ENCODE measurements at places on chromosomes 11 and 22.

DNA sequence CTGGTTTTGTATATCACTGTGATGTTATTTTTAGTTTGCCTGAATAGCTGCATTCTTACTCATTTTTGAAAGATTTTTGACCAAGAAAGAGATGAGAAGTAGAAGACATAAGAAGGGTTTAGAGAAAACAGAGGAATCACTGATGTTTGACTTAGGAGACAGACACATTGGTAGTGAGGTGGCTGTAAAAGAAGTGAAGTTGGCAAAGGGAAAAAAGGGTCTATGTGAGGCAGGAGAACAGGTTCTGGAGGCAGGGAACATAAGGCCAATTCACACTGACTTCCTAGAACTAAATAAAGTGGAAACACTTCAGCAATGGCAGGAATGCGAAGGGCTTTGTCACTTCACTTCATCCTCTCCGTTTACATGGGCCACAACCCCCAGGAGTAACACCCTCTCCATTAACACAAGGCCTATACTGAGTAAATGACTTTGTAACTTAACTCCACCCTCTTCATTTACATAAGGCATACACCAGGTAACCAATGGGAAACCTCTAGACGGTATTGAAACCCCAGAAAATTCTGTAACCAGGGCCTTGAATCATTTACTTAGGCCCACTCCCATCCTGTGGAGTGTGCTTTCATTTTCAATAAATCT is 36.5 kb downstream of the CTSC start:
- no peak for DNase-seq

DNA sequence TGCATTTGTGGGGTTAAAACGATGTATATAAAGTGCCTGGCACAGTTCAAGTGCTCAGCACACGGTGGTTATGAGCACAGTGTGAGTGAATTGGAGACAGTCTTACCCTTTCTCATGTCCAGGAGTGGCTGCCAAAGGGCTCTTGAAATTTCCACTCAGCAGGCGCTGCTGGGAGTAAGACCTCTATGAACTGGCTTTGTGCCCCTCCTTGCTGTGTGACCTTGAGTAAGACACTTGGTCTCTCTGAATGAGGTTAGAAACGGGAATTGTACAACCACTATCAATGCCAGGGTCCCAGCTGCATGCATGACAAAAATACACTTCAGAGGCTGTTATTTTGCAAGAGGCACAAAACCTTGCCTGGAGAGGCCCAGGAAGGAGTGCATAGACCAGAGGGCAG is 86.6 kb downstream of the TSPAN18 start:
- DNase-seq: no peak

- DNase-seq: no peak
Measured at GRCh38 chr22:22993184-22993583, 77.1 kb upstream of the GNAZ start.

DNA sequence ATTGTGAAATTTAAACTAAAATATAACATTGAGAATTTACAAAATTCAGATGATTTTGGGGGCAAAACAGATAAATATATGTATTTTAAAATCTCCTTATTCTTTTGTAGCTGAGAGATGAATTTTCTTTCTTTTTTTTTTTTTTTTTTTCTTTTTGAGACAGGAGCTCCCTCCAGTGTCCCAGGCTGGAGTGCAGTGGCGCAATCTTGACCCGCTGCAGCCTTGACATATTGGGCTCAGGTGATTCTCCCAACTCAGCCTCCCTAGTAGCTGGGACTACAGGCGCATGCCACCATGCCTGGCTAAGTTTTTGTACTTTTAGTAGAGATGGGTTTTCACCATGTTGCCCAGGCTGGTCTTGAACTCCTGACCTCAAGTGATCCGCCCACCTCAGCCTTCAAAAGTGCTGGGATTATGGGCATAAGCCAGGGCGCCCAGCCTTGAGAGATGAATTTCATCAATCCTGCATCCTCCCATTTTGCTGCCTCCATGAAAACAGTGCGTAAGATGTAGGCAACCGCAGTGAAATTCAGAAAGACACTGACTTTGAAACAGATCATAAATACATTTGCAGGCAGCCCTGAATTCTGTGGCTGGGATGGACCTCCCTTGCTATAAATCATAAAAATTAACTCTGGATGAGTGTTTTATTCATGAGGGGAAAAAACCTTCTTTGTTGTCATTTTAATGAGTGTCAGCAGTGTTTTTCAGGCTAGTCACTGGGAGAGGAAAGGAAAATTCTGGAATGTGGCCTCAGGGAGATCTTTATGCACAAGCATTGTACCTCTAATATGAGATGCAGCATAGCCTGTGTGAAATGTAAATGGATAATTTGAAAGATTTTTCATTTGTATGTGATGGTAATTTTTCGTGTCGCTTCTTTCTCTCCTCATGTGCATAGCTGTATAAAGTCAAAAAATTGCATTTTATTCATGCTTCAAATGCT is 14.4 kb downstream of the ELMOD1 start:
- no peak for DNase-seq

DNA sequence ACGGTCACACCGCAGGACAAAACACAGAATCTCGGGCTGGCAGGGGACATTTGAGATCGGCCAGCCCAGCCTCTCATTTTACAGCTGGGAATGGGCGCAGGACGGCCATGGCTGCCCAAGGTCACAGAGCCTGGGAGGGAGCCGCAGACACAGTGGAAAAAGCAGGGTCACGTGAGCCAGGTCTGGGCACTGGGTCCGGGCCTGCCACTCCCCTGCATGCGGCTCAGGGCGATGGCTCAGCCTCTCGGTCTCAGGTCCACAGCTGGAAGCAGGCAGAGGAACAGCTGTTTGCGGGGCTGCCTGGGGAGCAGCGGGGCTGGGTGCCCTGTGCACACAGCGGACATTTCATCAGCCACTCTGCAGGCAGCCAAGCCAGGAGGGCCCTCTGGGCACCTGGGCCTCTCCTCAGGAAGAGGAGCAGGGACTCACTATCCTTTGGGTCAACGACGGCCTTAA is 10.4 kb upstream of the PPARA start:
- DNase-seq: no peak

DNA sequence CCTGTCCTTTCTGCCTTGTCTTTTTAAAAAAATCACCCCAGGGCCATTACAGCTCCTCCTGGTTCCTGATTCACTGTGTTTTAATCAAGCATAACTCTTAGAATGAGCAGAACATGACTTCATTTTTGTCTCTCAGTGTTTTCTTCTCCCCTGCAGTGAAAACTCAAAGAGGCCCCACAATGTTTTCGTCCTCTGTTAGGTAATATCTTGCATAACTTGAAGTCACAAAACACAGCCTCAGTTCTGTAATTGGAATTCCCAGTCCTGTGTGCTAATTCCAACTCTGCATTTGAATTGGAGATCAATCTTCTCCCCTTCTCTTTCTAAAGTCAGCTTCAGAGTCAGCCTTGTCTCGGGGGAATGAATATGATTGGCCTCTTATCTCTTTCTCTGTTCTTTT is 186.5 kb upstream of the NAV2 start:
- DNase-seq: no peak

DNA sequence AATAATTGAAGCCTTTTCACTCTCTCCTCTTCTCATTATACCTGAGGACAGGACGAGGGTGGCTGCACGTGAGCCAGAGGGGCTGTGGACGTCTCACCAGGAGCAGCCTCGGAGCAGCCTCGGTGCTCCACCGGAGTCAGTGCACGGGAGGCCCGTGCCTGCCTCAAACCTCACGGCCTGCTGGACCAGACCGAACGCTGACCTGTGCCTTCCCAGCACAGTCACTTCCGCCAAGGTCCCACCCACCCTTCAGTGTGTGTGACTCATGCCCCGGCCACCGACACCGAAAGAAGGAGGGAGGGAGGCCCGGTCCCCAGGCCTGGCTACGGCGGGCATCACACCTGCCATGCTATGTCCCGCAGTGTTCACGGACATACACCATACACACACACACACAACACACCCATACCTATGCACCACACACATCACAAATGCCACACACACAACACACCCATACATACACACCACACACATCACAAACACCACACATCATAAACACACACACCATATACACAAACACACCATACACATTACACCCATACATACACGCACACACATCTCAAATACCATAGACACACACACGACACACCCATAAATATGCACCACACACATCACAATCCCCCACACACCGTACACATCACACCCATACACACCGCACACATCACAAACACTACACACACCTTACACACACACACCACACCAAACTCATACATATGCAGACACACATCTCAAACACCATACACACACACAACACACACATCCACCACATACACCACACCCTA is 1506.5 kb downstream of the TBC1D22A start:
- no peak for DNase-seq

DNA sequence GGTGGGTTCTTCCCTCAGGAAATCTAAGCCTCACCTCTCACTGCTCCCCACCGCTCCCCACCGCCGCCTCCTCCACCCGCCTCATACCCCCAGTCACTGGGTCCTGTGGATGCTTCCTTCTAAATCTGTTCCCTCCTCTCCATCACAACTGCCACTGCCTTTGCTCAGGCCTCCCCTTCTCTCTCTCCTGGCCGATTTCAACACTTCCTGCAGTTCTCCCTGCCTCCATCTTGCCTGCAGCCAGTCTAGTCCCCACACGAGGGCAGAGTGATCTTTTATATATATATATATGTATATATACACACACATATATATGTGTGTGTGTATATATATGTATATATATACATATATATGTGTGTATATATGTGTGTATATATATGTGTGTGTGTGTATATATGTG is 27.8 kb downstream of the CREB3L1 start:
- DNase-seq: peak; percentile 43

DNA sequence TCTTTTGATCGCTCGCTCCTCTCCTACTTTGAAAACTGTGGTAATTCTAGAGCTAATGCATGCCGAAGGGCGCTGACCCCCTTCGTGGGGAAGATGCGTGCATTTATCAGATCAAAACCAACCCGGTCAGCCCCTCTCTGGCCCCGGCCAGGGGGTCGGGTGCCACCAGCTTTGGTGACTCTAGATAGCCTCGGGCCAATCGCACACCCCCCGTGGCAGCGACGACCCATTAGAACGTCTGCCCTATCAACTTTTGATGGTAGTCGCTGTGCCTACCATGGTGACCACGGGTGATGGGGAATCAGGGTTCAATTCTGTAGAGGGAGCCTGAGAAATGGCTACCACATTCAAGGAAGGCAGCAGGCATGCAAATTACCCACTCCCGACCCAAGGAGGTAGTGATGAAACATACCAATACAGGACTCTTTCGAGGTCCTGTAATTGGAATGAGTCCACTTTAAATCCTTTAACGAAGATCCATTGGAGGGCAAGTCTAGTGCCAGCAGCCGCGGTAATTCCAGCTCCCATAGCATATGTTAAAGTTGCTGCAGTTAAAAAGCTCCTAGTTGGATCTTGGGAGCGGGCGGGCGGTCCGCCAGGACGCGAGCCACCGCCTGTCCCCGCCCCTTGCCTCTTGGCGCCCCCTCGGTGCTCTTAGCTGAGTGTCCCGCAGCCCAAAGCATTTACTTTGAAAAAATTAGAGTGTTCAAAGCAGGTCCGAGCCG is 3898.2 kb upstream of the OR11H1 start:
- DNase-seq: no peak

DNA sequence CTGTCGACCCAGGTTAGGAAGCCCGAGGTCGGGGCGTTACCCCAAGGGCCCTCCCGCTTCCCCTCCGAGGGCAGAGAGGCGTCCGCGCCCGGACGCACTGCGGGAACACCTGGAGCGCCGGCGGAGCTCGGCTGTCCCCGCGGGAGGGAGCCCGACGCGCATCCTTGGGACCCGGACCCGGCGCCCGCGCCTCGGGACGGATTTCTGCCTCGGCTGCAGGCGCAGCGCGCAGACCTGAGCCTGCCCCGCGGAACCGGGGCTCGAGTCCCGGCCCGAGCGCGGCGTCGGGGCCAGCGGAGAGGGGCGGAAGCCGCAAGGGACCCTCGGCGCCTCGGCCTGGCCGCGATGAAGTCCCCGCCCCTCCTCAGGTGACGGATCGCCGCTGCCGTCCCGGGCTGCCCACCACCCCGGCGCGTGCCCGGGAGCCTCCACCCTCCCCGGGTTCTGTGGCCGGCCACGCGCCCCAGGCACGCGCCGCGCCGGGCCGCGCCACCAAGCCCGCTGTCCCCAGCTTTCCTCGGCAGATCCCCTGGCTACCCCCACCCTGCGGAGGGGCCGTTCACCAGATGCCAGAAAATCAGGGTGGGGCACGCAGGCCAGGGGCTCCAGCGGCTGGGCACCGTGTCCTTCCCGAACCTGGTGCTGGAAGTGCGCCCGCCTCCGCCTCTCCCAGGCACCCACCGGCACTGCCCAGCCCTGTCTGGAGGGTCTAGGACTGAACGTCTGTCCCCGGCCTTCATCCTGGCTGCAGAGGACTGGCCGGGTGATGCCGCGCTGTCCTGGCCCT is 410 bp downstream of the GLB1L3 start:
- no peak for DNase-seq

DNA sequence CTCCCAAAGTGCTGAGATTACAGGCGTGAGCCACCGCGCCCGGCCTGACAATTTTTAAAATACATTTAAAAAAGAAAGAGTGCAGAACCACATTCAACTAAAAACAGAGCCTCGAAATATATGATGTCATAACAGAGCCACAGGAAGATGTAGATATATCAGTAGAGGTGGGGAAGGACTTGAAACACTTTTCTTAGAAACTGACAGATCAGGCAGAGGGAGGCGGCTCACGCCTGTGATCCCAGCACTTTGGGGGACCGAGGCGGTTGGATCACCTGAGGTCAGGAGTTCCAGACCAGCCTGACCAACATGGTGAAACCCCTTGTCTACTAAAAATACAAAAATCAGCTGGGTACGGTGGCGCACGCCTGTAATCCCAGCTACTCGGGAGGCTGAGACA is 7.0 kb downstream of the MLC1 start:
- no peak for DNase-seq

DNA sequence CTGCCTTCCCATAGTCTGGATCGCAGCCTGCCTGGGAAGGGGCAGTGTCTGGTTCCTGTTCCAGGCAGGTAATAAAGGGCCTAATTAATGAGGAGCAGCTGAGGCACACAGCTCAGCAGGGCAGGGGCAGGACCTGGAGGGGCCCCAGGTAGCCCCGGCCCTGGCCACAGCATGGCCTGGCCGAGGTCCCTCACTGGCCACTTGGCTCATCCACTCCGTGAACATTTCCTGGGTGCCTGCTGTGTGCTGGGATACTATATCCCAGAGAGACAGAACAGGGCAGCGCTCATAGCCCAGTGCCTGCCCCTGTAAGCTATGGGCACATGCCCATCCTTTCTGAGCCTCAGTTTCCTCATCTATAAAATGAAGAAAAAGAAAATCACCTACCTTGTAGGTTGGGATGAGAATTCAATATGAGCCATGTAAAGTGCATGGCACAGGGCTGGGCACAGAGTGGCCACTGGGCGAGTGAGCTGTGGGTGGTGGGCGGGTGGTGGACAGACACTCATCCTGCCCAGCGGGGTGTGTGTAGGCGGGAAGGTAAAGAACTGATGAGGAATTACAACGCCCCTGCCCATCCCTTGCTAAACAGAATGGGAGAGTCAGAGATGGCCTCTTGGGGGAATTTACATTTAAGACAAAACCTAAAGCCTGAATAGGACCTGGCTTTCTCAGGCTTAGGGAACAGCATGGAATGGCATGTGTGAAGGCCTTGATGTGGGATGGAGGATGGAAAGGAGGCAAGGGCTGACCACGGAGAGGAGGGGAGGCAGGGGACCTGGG is 9.2 kb downstream of the MYRF start:
- no peak for DNase-seq

Measured in NCI-H1417 (cell line).